Astrocyte (in vitro differentiated cells and primary cell): ENCODE measurements at places on chromosomes 3 and 15. TPM values are rescaled to one million over a fixed set of nuclear protein-coding genes. Genes with fewer than 3 reads are reported as not detected.

GRCh38 chr15:29917600-29918597, 95.6 kb upstream of the TJP1 start:
- DNase-seq = no peak

DNA sequence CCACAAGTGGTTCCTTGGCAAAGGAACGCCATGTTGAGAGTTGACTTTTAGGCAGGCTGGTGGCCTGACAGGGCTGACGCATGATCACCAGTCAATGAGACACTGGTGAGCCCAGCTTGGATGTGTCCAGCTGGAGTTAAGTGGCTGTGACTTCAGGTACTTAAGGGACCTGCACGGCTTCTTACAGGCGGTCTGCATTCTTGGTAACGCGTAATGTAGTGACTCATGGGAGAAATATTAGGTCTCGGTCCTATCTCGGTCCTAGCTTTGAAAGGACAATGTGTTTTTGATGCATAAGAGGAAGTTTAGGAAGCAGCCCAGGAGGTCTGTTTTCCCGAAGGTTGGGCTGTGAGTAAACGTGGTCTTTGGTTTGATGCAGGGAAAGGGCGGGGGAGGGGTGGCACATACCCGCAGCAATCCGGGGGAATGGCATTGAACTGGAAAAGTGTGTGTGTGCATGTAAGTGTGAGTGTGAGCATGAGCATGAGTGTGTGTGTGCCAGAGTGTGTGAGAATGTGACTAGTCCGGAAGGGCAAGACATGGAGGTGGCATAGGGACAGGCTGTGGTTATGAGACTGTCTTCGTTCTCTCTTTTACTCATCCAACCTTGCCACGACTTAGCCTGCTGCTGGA, 55.3 kb downstream of the FAM43A start:
- peak; percentile 82 for DNase-seq

DNA sequence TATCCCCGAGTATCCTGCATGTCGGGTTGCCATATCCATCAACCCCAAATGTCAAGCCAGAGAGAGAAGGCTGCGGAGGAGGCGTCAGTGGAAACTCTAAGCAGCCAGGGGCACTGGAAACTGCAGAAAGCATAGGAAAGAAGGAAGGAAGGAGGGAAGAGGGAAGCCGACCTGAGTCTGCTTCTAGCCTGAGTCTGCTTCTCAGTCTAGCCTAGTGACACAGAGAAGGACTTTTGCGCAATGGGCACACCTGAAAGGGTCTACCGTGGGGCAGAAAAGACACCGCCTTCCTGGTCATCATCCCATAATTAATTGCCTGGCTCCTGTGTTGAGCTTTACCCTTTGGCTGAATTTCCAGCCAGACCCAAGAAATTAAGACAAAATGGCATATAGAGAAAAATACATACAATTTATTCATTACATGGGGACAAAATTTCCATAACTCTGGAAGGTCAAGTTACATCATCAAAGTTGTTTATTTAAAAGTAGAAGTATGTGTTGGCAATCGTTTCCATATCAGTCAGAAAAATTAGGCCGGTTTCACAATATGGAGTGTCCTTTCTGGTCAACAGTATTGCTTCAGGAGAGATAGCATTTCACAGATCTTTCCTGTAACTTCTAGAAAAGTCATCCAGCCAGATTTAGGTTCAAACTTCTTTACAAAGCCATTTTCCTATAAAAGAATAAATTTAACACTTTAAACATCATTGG, 10.3 kb downstream of the BCL2A1 start:
- DNase-seq = no peak

GRCh38 chr3:63927422-63928280, 15.5 kb upstream of the SCAANT1 start:
- DNase-seq = no peak

GRCh38 chr3:98528474-98529346, 3.1 kb upstream of the GPR15 start:
- DNase-seq = no peak

DNA sequence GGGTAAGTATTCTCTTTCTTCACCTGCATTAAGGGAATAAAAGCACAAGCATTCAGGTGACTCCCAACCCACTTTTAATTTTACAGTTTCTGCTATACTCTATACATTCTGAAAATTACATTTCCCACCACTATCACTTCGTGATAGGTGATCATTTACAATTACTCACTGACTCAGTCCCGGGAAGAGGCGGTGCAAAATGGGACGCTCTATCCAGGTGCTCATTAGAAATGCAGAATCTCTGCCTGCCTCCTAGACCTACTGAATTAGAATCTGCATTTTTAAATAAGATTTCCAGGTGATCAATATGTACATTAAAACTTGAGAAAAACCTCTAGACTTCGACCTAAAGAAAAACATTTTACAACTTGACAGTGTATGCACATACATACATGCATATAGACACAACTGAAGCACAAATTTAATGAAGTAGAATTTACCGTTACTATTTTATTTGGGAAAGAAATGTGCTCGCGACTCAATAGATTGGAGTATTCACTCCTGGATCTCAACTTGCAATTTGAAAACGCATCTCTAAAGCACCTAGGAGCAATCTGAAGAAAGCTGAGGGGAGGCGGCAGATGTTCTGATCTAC, 598 bp upstream of the TGFBR2 start:
- DNase-seq = no peak

DNA sequence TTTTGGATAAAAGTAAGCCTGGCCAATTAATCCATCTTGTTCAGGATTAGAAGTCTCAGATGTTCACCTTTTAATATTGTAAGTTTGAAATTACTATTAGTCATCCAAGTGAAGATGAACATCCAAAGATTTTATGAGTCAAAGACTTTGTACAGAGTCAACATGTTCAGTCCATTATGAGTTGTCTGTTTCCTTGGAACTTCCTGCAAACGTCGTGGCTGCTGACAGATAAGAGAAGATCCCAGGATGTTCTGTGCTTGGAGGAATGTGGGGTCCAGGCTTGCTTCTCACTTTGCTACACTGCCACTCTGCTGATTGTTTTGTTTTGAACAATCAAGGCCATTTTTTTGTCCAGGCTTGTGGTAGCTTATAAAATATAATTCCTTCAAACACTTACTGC, 74.3 kb upstream of the SLCO2A1 start:
- no peak for DNase-seq

GRCh38 chr3:178880274-178880673, 191.3 kb downstream of the ZMAT3 start:
- DNase-seq = no peak

- no peak for DNase-seq
Measured at GRCh38 chr15:36622197-36622795, 42.9 kb downstream of the CDIN1 start.

- DNase-seq = peak; percentile 53
Measured at GRCh38 chr15:95281470-95281869, 1049.0 kb upstream of the NR2F2 start.

DNA sequence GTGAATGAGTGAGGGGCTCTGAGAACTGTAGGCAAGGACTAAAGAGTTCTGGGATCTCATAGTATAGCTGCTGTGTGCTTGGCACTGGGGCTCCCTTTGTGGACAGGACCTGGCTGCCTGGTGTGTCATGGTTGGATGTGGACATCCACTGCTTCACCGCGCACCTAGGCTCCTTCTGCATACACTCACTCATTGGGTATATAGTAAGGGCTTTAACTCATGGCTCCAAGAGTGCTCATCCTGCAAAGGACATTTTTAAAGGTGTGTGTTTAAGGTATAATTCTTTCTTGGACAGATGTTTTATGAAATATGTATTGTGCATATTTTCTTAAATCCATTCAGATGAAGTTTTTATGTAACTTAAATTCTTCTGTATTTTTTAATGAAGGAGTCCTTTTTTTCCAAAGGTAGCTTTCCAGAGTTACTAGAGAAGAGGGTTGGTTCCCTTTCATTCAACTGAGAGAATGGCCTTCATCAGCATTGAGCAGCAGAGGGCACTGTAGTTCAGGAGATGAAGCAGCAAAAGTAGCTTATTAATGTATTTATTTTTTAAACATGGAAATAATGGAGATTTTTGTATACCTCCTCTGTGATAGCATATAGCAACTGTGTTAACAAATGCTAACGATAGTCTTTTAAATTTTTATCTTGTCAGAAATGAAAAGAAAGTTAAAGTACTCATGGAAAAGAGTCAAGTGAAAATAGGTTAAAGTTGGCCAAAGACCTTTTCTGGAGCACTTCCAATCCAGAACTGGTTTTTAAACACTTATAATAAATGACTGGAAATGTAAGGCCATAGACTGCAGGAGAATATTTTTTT, 25.2 kb downstream of the OXNAD1 start:
- no peak for DNase-seq

DNA sequence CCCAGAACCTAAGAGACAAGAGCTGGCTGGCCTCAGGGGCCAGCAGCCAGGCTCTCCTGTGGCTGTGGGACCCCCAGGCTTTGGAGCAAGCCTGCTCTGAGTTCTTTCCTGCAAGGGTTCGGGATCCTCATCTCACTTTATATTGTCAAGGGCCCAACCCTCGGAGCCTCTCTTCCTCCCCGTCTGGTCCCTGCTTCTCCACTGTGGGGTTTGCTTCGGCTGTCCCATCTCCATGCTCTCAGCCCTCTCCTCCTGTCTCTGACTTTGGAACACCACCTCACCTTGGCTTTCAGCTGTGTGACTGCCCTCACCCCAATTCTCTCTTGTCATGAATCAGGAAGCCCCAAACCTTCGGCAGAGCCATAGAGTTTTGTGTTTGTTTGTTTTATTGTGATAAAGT, 30.0 kb downstream of the MRAS start:
- no peak for DNase-seq

DNA sequence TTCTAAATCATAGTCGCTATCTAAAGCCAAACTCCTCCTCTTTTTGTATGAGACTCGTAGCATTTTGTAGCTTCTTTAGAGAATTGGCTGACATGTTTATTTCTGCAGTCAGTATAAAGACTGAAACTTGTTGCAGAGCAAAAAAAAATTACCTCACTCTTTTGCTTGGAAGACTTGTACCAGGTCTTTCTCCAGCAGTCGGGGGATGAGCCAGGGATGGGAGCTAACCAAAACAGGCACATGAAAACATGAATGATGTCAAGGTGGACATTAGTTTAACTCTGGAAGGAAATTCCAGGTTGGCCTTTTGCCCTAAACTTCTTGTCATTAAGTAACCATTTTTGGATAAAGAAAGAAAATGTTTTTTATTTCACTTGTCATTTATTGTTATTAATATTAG, 47.0 kb upstream of the SCAANT1 start:
- no peak for DNase-seq

DNA sequence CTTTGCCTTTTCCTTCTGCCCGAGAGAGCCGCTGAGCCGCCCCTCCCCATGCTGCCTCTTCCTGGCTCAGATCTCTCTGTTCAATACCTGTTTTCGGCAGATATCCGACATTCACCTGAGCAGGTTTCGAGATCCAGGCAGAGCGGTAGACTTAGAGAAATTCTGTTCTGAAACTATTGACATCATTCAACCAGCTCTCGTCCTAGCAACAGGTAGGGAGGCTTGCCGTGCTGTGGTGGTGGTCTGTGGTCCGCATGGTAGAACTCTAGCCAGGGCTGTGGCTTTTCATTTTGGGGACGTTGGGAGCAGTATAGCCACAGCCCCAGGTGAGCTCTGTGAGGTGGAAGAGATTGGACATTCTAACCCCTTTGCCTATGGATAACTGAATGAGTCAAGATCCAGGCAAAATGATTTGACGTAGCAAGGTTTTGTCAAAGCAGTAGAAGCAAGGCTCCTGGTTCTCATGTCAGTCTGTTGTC, 810 bp downstream of the TMEM62 start:
- DNase-seq = no peak

- peak; percentile 34 for DNase-seq
Measured at GRCh38 chr15:76678766-76679165, 226.4 kb downstream of the SCAPER start.

- DNase-seq = no peak
Measured at GRCh38 chr3:35617370-35617769, 22.0 kb upstream of the ARPP21 start.

DNA sequence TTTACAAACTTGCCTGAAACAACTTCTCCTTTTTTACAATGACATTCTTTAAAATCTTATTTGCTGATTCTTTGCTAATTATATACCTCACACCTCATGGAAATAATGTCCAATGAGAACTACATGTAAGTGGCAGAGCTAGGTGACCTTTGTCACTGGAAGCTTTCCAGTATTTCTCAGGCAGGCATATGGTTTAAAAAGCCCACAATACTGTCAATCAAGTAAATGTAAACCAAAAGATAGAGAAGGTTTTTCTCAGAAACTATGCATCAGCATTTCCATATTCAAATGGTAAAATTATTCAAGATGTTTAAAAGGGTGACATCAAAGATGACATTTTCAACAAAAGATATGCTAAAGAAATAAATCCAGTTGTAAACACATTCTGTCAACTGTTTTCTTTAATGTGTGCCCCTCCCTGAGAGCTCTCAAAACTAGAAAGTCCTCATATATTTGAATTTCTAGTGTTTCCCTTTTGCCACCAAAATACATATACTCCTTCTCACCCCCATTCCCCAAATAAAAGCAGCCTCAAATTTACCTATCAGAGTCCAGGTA, 10.1 kb upstream of the STRIT1 start:
- DNase-seq = no peak

GRCh38 chr3:30832961-30833575, 61.4 kb downstream of the GADL1 start:
- no peak for DNase-seq

DNA sequence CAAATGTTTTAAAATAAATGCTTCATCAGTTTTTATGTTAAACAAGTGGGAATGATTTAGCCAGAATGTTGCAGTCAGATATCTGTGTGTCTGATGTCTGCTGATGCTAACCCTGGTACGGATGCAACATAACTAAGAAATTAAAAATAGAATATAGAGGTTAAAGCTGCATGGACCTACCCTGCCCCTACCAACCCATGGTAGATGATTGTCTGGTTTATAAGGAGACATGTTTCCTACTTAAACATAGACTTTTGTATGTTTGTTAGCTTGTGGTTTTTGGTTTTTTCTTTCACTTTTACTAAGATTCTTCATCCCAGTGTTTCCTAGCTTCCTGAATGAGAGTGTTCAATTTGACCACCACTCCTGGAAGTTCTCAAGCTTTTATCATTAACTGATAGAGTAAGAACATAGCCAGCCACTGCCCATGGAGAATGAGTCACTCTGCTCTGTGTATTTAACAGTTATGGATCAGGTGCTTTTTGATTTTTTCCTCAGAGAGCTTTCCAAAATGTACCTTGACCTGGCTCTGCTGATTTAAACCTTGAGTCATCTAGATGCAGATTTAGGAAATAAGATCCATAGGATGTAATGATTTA, 70.7 kb upstream of the VEPH1 start:
- peak; percentile 33 for DNase-seq

- DNase-seq = no peak
Measured at GRCh38 chr3:14047841-14048240, 76.8 kb downstream of the CHCHD4 start.

DNA sequence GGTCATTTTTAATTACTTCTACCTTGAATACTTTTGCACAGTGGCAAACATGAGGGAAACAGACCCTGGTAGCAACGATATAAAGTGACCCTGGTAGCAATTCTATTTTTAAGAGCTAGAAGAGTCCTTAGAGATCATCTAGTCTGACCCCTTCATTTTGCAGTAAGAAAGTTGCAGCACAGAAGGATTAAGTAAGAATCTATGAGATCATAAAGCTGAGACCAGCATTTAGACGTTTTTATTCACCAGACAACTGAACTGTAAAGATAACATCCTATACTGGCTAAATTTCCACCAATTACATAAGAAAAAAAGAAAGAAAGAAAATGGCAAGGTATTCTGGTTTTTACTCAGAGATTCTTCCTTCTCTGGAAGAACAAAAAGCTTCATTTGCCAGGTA, 49.9 kb downstream of the LRRFIP2 start:
- DNase-seq = no peak

CHRD gene
- 3.4 and 5.6 TPM in 2 replicates for total RNA-seq

UROC1 gene
- total RNA-seq = not detected in 2 replicates

CYP8B1 gene
- total RNA-seq = not detected in 2 replicates

WDR49 gene
- total RNA-seq = 0.43 and 0.84 TPM in 2 replicates

FEZF2 gene
- total RNA-seq = not detected in 2 replicates

LSG1 gene
- total RNA-seq = 32.3 and 38.4 TPM in 2 replicates

SAMD7 gene
- not detected in 2 replicates for total RNA-seq

FMN1 gene
- 5.3 and 5.8 TPM in 2 replicates for total RNA-seq

ST8SIA2 gene
- 8.6 and 9.0 TPM in 2 replicates for total RNA-seq
